Stimulated activated CD8-positive, alpha-beta memory T cell treated with anti-CD3 and anti-CD28 coated beads, Interleukin-7, amount 100 ng/mL, for 1 hour (primary cell): ENCODE measurements at places on chromosomes 4 and X.

DNA sequence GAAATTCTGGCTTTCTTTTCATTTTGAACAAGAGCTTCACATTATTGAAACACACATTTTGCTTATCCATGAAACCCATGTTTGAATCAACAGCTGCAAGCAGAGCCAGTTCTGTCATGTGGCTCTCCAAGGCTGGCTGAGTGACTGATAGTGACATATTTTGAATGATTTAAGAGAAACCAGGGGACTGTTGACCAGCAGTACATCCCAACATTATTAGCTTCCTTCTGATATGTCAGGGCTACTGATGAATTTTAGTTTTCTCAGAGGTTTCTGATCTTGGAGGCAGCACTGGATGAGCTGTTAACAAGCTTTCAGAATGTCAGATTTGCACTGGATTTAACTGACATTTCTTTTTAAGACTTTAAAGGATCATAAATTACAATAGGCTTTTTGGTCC, 74.6 kb upstream of the GRXCR1 start:
- DNase-seq = no peak

- DNase-seq = no peak
Observed at GRCh38 chr4:145153904-145154298, 26.5 kb downstream of the OTUD4 start.

GRCh38 chr4:153113838-153114105, 90.5 kb upstream of the TRIM2 start:
- no peak for DNase-seq

- no peak for DNase-seq
Observed at GRCh38 chrX:97790850-97791249, 907.1 kb downstream of the RPA4 start.

- no peak for DNase-seq
Observed at GRCh38 chr4:101282076-101282844, 65.1 kb downstream of the PPP3CA start.

DNA sequence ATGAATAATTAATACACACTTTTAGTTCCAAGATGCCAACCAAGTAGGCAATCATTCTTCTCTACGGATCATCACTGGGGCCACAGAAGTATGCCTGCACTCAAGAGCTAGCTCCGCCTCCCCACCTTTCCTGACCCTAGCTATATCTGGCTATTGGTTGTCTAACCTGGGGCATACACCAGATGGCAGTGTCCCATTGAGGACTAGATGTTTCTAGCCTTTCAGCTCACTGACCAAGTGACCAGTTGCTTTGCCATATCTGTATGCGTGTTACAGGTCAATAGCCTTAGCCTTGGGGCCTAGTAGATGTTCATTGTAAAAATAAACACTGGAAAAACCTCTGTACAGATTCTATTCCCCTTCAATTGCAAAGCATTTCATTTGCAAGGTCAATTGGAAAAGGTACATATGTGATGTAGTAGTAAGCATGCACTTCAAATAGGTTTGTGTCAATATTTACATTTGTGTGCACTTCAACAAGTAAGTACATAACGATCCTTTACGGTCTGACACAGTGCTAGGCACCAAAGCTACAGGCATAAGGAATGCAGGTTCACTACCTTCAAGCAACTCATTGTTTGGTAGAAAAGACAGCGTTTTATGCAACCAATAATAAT, 521.7 kb downstream of the PPARGC1A start:
- no peak for DNase-seq

GRCh38 chr4:109998867-109999584, 86.3 kb downstream of the EGF start:
- DNase-seq = no peak

DNA sequence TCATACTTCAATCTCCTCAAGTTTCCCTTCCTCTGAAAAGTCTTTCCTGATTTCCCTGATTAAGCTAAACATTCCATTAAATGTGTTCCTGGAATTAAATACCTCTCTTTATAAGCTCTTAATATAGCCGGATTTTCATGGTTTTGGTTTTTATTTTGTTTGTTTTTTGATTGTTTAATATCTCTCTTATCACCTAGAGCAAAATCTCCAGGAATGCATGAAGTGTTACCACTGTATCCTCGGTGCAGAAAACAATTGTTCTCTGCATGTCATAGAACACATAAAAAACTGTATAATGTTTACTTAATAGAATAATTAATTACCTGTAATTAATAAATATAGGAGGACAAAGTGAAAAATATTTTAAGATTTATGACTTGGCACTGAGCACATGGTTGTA, 86.2 kb downstream of the PCDH18 start:
- DNase-seq = no peak

GRCh38 chr4:139898293-139898692, 232.7 kb downstream of the MGST2 start:
- no peak for DNase-seq

DNA sequence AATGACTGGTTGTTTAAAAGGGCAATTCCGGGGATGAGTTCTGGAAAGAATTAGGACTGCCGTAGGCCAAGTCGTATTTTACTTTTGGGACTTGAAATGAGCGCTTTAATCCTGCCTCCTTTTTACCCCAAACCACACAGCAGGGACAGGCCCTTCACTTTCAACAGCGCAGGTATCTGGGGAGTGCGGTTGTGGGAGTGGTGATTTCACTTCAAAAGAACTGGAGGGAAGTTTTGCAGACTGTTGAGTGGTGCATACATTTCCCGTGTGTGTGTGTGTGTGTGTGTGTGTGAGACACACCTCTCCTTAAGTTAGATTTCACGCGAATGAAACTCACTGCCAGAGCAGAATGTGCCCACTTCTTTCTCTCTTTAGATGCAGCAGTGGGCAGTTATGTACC, 2.8 kb downstream of the NHS start:
- DNase-seq = no peak

GRCh38 chr4:62023633-62024032, 823.5 kb downstream of the ADGRL3 start:
- no peak for DNase-seq

- DNase-seq = no peak
Observed at GRCh38 chr4:26984896-26985295, 124.3 kb downstream of the STIM2 start.

GRCh38 chr4:154908168-154908567, 127.1 kb downstream of the RBM46 start:
- DNase-seq = no peak

GRCh38 chr4:8013976-8014726, 74.5 kb upstream of the AFAP1 start:
- DNase-seq = no peak

- DNase-seq = no peak
Observed at GRCh38 chrX:85243761-85244449, at the start of the genes SATL1 and ZNF711. SATL1 (minus strand) TSS chrX:85243779; CDS start chrX:85108968, 134,811 bp downstream. ZNF711 (plus strand) TSS chrX:85243991; CDS start chrX:85247573, 3,582 bp downstream.

GRCh38 chr4:88765729-88766128, 68.1 kb upstream of the NAP1L5 start:
- DNase-seq = no peak

GRCh38 chr4:167722487-167722808, 369.9 kb upstream of the ANXA10 start:
- no peak for DNase-seq

DNA sequence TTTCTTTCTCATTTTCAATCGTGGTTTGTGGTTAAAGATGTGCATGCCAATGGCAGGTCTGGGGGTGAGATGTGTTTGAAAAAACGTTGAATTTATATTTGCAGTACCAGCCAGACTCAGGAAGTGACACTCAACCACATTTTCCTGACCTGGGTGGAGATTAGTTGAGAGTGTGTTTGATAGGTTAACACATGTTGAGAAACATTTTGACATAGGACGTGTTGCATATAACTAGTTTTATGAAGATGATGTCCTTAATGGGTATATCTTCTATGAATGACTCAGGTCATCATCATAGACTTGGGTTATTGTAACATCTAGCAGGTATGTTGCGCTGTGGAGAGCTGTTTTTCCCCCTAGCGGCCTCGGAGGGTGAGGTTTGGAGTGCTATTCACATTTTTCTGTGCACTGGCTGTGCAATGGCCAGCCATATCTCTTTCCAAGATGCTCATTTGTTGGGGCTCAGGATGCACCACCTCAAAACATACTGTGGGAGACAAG, 21.7 kb upstream of the CD38 start:
- peak; percentile 31 for DNase-seq

- DNase-seq = no peak
Observed at GRCh38 chrX:31237189-31237588, 165.3 kb upstream of the FTHL17 start.

DNA sequence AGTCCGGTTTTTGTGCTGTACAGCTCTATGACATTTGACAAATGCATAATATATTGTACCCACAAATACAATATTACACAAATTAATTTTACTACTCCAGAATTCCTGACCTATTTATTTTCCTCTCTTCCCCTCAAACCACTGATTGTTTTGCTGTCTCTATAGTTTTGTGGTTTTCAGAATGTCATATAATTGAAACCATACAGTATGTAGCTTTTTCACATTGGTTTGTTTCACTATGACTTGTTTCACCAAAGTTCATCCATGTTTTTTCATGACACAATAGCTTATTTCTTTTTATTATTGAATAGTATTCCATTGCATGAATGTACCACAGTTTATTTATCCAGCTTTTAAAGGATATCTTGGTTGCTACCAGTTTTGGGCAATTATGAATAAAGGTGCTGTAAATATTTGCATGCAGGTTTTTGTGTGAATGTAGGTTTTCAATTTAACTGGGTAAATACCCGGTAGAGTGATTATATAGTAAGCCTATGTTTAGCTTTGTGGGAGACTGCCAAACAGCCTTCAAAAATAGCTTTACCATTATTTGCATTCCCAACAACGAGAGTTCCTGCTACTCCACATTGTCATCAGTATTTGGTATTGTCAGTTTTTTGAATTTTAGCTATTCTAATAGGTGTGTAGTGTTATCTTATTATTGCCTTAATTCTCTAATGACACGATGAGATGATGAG, 25.9 kb downstream of the RNF175 start:
- DNase-seq = no peak

DNA sequence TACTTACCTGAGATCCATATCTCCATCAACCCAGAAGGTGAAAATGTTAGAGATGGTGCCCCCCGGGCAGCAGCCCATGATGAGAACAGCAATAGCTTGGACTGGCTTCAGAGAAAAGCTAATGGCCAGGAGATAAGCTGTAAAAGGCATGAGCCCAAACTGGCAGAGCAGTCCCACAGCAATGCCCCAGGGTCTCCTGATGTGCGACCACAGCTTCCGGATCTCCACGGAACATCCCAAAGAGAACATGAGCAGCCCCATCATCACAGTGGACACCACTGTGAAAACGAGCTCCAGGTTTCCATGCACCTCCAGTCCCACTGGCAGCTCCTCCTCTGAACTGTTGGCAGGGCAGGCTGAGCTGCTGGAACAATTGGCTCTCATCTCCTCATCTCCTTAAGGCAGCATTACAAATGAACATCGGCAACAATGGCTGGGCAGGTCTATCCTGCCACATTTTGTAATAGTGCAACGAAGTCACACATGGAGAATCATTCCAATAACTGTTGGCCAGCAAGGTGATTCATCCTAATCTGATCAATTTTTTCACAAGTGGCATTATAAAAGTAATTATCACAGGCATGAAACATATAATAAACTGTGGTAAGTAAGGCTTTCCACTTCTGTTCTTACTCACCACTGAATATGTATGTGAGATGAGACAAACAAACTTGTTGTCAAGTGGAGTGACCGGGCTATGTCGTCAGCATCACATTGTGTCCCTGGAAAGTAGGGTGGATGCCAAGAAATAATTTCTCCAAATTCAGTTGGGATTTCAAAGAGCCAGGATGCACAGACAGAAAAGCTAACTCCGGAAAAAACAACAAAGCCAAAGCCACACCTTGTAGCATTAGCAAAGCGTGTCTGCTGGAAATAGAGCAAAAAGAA, at the start of gene SLC10A6:
TSS of gene SLC10A6 (minus strand) at position 653 of the 888 bp plus-strand sequence. CDS start at position 384, 269 bp downstream.
- no peak for DNase-seq

GRCh38 chrX:5916945-5917344, 311.7 kb downstream of the NLGN4X start:
- no peak for DNase-seq

DNA sequence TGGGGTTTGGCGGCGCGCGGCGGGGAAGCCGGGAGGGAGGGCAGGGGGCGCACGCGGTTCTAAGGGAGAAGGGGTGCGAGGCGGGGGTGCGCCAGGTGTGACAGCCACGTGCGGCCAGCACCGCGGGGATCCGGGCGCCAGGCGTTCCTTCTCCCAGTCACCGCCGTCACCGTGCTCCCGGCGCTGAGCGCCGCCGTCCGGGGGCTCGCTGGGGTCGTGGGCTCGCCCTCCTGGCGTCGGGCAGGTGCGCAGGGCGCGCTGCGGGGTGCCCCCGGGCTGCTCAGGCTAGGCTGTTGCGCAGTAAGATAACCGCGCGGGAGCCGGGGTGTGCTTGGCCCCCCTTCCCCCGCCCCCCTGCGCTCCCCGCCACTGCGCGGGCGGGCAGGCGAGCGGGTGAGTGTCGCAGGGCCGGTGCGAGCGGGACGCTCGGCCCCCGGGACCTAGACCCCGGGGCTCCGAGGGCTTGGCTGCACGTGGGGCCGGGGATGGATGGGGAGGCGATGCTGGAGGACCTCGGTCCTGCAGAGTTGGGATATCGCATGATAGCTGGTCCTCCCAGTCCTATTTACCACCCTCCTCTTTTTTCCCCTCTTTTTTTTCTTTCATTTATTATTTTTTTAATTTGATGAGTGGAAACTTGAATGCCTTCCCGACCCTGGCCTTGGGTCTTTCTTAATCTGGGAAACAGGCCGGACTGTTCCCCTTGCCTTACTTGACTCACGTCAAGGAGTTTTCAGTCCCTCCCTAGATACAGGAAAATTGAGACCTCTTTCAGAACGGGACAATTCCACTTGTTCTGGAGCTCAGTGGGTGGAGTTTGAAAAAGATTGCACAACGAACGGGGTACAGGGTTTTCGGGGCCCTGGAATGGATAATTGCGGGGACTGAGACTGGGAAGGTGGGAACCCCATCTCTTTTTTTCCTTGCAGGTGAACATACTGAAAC, 797 bp downstream of the TXLNG start:
- peak; percentile 10 for DNase-seq

- DNase-seq = no peak
Observed at GRCh38 chr4:3729188-3729881, 36.9 kb upstream of the ADRA2C start.

GRCh38 chr4:140095694-140096482, 58.1 kb downstream of the MAML3 start:
- DNase-seq = no peak

DNA sequence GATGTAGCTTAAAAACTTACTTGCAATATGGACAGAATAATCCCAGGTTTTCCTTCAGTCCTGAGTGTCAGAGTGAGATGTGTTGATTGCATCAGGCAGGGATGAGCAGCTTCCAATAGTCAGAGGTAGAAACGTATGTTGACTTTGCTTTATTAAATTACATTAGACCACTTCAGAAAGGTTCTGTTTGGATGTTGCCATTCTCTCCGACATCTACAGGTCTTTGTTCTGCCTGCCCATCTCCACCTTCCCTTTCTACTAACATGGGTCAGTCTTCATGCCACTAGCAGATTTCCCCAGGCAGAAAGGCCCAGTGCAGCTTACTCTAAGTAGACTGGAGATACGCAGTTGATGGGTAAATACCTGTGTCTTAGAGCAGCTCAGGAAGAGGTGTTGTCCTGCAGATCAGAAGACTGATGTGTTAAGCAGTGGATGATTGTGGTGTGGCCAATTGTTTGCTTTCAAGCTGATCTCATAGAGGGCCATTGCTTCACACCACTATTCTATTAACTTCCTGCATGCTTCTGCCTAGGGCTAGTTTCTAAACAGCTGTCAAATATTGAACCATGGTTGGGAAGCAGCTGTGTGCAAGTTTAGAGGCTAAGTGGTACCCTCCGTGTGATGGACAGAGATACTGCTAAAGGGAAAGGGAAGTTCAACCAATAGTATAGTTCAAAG, 1.8 kb downstream of the FRMPD4 start:
- no peak for DNase-seq
